ENCODE measurements at places on chromosomes 2 and 18. TPM values are rescaled to one million over a fixed set of nuclear protein-coding genes. Genes with fewer than 3 reads are reported as not detected.

- no peak for DNase-seq
Observed at GRCh38 chr2:158656492-158657229, 138.5 kb upstream of the DAPL1 start.

DNA sequence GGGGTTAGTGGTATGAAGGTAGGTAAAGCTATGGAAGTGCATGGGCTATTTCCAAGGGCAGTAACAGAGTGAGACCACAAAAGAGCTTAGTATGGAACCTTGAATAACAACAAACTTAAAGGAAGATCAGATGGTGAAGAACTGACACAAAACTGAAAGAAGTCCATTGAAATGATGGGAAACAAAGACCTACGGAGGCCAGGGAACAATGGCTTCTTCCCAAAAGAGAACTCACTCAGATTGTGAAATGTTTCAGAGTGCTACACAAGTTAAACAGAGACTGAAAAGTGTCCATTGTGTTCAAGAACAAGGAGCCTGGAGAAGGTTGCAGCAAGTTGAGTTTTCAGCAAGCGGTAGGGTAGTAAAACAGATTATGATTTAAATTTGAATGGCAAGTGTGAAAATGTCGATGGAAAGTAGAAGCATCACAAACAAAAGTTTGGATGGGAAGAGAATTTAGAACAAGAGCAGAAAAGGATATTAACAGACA, 700.0 kb upstream of the NXPH2 start:
- no peak for DNase-seq

- no peak for DNase-seq
Observed at GRCh38 chr18:22191923-22192322, 22.5 kb downstream of the GATA6 start.

DNA sequence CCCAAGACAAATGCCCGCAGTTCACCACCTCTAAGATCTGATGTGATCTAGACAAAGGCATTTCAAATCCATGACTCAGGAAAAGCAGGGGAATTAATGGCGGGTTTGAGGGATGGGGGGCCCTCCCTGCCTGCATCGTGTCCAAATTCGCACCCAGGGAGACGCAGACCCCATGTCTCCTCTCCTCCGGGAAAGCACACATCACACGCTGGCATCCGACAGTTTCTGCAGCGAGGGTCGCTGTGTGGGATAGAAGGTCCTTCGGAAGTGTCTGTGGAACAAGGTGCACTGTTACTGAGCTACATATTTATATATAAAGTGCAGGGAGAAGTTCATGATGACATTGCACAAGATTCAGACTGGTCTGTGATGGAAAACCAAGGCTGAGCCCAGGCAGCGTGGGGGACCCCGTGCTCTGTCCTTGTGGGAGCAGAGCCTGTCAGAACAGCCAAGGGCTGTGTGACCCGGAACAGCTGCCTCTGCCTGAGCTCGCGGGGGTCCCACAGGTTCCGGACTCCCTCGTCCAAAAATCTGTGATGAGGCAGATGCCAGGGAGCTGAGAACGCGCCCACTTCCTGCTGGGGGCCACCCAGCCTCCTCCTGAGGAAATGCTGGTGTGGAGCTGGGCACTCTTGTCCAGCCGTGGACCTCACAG, 82.3 kb upstream of the CTDP1 start:
- DNase-seq = no peak

DNA sequence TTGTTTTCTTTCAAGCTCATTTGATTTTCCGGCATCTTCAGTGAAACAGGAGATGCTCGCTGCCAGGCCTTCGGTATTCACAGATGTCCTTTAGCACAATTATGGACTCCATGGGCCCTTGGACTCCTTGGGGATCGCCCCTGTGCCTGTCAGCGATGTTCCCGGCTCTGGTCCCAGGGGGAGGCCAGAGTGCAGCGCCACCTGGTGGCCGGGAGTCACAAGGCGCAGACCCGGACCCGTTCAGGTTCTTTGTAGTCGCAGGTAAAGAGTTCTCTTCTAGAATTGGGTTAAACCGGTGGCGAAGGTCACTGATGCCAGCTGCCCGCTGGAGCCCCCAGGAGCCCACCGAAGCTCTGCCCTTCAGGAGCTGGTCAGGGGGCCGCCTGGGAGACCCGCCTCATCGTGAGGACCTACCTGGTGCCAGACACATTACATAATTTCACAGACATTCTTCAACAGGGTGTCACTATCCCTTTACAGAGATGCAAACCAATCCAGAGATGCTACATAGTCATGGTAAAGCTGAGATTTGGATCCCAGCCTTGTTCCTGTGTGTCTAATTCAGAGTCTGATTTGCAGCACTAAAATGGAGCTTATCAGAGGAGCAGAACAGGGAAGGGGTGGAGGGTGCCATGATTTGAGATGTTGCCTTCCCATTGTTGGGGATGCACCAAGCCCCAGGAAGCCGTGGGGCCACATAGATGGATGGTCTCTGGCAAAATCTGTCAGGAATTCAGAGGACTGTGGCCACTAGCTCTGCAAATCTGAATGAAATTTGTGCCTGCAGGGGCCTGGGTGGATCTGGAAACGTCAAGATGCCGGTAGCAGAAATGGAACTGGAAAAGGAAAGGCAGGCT, 6.0 kb upstream of the INPP5D start:
- DNase-seq = peak; percentile 34

Gene RBFA
- polyA plus RNA-seq = 45.0 TPM

Data from left kidney (tissue), 8 donors.